Neural progenitor cell (in vitro differentiated cells): ENCODE measurements at places on chromosomes 2 and 18.

DNA sequence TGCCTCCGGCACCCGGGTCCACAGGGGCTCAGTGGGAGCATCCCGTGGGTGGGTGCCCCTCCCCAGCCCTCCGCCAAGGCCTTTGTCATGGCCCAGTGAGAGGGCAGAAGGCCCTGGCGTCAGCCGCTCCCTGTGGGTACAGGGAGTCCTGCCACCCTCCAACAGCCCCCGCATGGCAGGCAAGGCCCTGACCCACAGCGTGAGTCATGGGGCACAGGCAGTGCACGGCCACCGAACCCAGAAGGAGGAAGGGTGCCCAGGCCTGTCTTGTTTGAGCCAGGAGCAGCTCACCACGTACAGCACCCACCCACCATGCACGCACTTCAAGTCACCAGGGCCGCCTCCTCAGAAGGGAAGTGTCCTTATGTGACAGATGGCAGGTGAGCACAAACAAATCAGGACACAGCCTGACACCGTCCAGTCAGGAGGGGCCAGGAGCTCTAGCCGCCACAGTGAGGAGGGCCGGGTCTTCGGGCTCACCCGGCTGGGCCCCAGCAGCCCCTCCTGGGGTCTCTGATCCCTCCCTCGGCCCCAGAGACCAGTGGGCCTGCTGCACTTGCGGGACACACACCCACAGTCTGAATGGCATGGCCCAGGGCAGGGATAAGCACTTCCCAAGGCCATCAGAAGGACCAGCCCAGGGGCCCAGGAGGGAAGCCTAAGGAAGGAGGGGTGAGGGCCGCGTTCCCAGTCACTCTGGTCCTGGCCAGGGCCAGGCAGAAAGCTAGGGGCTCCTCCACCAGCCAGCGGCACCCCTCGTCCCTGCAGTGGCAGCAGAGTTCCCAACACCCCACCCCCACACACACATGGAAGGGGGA lies 25.8 kb downstream of the BIN1 start:
- DNase-seq: no peak

GRCh38 chr2:172085460-172086159 lies at the start of gene DLX1:
DLX1 (plus strand) TSS chr2:172085507; CDS start chr2:172085678, 171 bp downstream.
- peak; percentile 46 for DNase-seq

DNA sequence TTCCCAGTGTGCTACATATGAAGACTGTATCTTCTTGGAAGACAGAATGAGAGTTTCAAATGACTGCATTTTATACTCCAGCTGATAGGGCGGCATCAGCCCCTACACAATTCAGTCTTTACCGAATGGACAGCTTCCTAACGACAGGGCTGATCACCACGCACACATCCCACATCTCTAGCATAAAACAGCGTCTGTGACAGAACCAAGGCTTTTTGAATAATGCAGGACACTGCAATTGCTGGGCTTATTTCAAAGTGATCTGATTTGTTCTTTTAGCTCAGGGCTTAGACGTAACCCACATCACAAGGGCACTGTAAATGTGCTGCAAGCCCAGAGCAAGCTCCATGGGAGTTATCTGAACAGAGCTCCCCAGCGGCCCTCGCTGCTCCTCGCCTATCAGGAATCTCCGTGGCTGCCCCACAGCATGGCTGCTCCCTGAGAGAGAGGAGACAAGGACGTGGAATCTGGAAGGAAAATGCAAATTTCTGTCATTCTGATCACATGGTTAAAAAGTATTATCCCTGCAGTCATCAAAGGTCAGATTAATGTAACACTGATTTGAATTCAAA lies 158.5 kb upstream of the ALKAL2 start:
- no peak for DNase-seq

- no peak for DNase-seq
These were observed 142.6 kb downstream of the MYT1L start for GRCh38 chr2:2188344-2188920.

GRCh38 chr2:8462899-8463648 lies 218.8 kb upstream of the ID2 start:
- no peak for DNase-seq

DNA sequence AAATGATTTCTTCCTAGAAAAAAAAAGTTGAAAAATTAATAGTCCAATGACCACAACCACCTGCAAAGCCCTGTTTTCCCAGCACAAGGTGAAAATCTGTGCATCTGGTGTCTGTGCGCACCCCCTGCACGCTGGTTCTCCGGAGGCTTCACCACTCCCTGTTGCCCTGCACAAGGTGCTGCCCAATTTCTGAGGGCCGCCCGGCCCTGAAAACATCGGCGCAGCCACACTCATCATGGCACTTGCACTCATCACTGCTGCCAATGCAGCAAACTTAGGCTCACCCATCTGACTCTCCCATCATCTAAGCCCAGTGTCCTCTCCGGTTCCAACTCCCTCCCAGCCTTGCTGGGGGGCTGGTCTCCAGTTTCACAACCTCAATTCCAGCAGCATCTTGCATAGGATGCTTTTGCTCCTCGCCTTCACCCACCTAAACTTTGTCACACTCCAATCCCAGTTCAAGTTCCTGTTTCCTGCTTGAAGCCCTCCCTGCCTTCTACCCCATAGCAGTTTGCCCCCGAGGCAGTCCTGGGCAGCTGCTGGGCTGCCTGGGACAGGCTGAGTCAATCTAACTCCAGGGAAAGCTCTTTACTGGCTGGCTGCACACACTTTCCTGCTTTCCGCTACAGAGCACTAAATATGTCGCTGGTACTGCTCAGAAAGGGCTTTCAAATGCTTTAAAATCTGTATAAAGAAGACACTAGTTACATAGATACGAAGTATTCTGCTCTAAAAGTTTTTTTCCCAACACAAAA lies 522.5 kb upstream of the ID2 start:
- DNase-seq: no peak

GRCh38 chr2:29000481-29000880 lies 19.4 kb downstream of the TOGARAM2 start:
- DNase-seq: no peak

DNA sequence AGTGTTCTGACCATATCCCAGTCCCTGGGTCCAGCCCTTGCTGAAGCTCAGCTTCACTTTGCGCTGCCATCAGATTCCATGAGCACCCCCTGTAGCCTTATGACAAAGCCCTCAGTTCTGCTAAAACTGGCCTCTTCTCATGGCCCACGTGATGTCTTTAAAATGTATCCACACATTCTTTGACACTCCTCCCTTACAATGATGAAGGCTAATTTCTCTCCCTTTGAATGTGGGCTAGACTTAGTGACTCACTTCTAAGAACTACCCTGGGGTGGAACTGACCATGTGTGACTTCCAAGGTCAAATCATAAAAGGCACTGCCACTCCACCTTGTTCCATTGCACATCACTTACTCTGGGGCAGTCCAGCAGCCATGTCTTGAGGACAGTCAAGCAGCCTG lies 45.4 kb upstream of the GORASP2 start:
- no peak for DNase-seq

GRCh38 chr2:74092275-74092674 lies 55.4 kb downstream of the BOLA3 start:
- no peak for DNase-seq

GRCh38 chr2:98771721-98772524 lies 41.0 kb upstream of the MGAT4A start:
- no peak for DNase-seq

DNA sequence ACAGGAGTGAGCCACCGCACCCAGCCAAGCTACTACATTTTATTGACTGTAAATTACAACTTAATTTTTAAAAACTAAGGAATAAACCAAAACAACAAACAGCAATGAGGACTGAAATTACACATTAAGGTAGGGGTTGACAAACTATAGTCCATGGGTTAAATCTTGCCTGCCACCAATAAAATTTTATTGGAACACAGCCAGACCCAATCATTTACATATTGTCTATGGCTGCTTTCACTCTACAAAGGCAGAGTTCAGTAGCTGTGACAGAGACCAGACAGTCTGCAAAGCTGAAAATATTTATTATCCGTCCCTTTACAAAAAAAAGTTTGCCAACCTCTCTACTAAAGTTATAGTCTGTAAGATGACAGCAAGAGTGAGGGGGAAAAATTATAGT lies 24.3 kb upstream of the UGP2 start:
- no peak for DNase-seq

- DNase-seq: no peak
These were observed 175.2 kb downstream of the TGIF1 start for GRCh38 chr18:3624935-3625741.

- peak; percentile 33 for DNase-seq
These were observed 1.3 kb downstream of the COLEC12 start for GRCh38 chr18:498931-499775.

DNA sequence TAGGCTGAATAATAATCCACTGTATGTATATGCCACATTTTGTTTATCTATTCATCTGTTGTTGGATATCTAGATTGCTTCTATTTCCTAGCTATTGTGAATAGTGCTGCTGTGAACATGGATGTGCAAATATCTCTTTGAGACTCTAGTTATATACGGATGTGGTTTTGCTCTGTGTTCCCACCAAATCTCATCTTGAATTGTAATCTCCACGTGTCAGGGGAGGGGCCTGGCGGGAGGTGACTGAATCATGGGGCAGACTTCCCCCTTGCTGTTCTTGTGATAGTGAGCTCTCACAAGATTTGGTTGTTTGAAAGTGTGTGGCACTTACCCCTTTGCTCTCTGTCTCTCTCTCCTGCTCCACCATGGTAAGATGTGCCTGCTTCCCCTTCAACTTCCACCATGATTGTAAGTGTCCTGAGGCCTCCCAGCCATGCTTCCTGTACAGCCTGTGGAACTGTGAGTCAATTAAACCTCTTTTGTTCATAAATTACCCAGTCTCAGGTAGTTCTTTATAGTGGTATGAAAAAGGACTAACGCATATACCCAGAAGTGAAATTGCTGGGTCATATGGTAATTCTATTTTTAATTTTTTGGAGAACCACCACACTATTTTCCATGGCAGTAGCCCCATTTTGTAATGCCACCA lies 86.1 kb upstream of the UPP2 start:
- no peak for DNase-seq

- no peak for DNase-seq
These were observed 86.1 kb upstream of the ITPRID2 start for GRCh38 chr2:181805228-181806038.

GRCh38 chr2:60961457-60961856 lies 56.1 kb upstream of the PEX13 start:
- DNase-seq: no peak

DNA sequence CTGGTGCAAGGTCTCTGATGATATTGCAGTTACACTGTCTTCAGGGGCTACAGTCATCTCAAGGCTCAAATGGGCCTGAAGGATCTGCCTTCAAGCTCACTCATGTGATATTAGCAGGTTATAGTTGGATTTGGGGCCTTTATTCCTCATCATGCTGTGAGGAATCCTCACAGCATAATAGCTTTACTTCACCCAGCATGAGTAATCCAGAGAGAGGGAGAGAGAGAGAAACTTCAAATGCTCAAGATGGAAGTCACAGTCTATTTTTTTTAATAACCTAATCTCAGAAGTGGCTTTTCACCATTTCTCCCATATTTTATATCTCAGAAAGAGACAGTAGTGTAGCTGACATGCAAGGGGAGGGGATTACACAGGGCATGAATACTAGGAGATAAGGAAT lies 658.7 kb downstream of the EPHA4 start:
- no peak for DNase-seq

GRCh38 chr2:42267530-42267929 lies 93.5 kb downstream of the COX7A2L start:
- no peak for DNase-seq

GRCh38 chr2:82340578-82341053 lies 2036.1 kb upstream of the LRRTM1 start:
- DNase-seq: no peak

GRCh38 chr2:162828545-162828944 lies 10.0 kb downstream of the KCNH7 start:
- DNase-seq: no peak

DNA sequence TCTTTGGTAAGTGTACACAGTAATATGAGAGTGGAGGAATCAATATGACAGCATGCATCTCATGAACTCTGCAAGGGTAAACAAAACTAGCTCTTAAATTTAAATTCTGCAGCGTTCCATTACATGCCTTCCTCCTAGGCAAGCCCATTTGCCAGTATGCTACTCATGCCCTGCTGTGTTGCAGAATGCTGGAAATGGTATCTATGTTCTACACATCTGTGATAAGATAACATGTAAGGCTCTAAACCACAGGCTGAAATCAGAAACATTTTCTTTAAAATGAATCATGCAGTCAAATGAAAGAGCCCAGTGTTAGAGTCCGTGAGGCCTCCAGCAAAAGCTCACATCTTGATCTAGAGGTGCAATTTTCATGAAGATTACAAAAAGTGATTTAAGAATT lies 112.8 kb upstream of the FN1 start:
- no peak for DNase-seq

DNA sequence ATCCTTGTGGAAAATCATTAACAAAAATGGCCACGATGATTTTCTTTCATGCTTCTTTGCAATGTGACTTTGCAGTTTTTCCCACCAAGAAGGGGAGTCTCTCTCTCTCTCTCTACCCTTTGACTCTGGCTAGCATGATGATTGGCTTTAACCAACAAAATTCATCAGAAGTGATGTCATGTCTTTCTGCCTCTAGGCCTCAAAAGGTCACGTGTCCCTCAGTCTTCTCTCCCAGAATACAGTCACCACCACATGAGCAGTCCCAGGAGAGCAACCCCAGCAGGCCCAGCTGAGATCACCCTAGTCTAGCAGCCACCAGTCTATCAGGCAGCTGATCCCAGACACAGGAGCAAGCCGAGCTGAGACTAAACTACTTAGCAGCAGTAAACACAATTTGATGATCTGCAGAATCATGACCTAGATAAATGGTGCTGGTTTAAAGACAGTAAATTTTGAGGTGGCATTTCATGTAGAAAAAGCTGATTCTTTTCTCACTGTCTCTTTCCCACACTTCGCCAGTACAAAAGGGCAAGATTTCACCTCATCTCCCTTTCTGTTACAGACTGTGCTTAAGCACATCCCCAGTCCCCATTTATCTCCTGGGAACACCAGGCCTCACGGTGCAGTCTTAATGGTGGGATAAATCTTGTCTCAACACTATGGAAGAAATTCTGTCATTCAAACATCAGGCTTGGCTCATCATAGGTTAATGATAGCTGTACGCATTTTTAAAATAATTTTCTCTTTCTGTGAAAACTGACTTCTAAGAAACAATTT lies 132.7 kb downstream of the SCG2 start:
- DNase-seq: no peak

GRCh38 chr2:160474891-160475787 lies 18.5 kb downstream of the RBMS1 start:
- DNase-seq: no peak

DNA sequence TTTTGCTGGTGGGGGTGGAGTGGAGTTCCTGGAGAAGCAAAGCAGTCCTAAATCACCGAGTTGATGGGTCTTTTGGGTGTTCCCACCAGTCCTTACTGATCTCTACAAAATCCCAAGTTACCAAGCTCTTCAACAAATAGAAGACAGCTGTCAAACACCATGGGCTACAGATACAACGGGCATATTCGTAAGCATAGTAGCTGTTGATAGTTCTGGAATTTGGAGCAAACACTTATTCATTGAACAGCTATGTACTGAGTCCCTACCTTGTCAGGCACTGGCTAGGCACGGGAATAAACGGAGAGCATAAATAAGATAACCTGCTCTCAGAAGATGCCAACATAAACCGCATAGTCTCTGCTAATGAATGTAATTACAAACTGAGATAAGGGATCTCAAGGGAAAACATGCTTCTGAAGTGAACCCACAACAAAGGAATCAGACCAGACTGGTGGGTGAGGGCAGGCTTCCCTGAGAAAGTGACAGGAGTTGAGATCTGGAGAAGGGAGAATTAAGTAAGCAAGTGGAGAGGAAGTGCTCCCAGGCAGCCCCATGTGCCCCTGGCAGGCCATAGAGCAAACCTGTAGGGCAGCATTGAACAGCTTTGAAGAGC lies 947 bp upstream of the ANKRD44 start:
- DNase-seq: no peak

- DNase-seq: no peak
These were observed 26.3 kb downstream of the ANXA4 start for GRCh38 chr2:69768235-69768634.

GRCh38 chr18:840516-840915 lies 28.5 kb upstream of the YES1 start:
- no peak for DNase-seq
